ENCODE measurements at places on chromosomes 4 and X.

GRCh38 chr4:98828801-98829200 is 100.1 kb downstream of the EIF4E start:
- DNase-seq, result no peak

- DNase-seq, result no peak
Measured at GRCh38 chr4:86611757-86612156, 17.6 kb downstream of the PTPN13 start.

DNA sequence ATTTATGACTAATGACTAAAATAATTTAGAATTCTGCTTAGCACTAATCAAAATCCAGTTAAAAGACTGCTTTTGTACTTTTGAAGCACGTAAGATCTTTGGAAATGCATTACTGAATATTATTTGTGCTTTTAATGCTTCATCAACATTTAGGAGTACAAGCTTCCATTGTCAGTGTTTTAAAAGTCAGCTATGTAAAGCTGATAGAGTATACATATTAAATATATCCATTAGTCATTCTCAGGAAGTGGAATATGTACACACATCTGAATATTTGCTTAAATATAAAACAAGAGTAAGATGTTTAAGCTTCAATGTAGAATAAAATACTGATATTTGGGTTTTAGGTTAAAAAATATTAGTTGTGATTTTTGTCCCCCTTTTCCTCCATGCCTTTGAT is 54.1 kb downstream of the ANK2 start:
- DNase-seq, result no peak

- DNase-seq, result no peak
Measured at GRCh38 chr4:122689972-122690371, 42.5 kb upstream of the BBS12 start.

GRCh38 chr4:32477518-32477917 is 1757.3 kb downstream of the PCDH7 start:
- DNase-seq, result no peak

DNA sequence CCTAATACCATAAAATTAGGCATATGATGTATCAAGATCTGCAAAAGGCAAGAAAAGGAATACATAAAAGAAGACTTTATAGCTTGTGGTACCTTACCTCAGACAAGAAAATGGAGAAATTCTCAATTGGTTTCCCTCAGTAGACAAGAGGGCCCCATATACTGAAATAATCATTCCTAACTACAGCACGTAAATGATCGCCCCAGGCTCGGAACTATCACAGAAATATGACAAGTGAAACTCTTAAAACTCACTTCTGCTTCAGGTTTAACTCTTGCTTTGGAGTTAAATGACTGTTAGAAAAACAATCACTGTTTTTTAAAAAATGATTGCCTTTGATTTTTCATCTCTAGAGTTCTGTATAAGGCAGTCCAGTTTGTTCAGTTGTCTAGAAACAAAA is 38.6 kb upstream of the NAP1L5 start:
- DNase-seq, result no peak

DNA sequence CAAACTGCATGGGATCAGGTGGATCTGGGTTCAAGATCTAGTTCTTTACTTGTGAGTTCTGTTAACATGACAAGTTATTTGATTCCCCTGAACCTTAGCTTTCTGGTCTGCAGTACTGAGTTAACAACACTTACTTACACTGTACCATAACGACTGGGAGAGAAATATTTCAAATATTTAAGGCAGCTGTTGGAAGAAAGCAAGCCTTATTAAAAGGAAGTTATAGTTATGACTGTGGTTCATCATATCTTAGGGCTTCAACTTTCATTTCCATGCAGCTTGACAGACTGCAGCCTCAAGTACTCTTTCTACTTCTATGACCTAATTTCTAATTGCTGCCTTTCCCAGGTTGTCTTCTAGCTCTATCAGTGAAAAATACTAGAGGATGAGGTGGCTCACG is 40.0 kb upstream of the PDGFRA start:
- no peak for DNase-seq

GRCh38 chr4:20603671-20604313 is 96.5 kb upstream of the PACRGL start:
- DNase-seq, result no peak

DNA sequence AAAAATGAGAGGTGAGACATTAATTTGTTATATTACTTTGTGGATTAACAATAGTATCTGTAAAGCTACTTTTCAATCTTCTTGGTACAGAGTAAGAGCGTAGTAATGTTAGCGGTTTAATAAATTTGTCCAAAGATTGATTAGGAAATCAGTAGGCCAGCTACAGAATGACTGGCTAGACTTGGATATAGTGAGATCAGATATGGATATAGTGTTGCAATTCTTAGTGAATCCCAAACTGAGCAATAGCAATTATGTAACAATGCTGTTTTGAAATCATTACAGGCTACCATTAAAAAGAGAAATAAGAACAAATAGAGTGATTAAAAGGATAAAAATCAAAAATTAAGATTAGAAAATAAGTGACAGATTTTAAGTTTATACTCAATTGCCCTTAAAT is 847 bp upstream of the UGT2A2 start:
- no peak for DNase-seq

DNA sequence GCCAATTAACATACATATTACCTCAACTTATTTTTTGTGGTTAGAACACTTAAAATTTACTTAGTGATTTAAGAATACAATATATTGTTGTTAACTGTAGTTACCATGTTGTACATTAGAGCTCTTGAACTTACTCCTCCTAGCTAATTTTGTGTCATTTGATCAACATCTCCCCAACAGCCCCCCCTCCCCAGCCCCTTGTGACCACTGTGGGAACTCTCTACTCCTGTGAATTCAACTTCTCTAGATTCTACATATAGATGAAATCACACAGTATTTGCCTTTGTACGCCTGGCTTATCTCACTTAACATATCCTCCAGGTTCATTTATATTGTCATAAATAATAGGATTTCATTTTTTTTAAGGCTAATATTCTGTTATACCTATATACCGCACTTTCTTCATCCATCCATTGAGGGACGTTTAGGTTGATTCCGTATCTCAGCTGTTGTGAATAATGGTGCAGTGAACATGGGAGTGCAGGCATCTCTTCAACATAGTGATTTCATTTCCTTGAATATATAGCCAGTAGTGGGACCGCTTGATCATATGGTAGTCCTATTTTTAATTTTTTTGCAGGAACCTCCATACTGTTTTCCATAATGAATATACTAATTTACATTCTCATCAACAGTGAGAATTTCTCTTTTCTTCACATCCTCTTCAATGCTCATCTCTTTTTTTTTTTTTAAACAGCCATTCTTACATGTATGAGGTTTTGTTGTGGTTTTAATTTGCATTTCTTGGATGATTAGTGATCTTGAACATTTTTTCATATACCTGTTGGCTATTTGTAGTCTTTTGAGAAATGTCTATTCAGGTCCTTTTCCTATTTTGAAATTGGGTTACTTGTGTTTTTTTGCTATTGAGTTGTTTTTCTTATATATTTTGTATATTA is 66.8 kb downstream of the RAPGEF2 start:
- DNase-seq, result no peak

DNA sequence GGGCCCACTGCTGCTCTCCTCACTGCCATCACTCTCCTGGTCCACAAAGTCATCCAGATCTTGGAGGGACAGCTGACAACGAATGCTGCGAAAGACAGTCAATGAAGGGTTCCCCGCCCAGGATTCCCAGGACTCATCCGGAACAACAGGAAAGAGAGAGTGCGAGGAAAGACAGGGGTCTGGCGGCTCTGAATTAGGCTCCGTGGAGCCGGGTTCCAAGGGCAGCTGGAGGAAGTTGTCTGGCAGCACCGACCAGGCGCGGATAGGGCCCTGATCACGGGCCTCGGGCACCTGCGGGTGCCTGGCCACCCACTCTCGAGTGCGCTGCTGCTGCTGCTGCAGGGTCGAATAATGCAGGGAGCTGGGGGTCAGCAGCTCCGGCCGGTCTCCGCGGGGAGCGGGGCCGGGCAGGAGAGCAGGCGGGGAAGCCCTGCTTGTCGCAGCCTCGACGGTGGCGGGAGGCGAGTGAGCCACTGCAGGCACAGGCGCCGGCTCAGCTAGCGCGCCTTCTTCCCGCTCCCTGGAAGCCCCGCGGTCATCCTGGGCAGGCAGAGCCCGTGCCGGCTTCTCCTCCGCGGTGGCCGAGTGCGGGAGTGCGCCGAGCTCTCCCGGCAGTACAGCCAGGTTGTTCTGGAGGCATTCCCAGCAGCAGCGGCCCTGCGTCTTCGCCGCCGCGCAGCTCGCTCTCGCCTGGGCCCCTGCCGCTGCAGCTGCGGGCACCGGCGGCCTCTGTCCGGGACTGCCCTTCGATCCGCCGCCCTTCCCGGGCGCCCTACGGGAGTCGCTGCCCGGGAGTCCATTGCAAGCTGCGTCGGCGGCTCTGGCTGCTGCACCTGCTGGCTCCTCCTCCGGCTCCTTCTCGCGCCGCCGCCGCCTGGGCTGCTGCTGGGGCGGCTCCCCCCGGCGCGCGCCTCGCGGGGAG is 1.1 kb downstream of the SOWAHB start:
- no peak for DNase-seq

- no peak for DNase-seq
Measured at GRCh38 chrX:121160987-121161386, 113.6 kb downstream of the GLUD2 start.

GRCh38 chrX:58025979-58026378 is 115.7 kb upstream of the ZXDA start:
- peak; percentile 4 for DNase-seq

- DNase-seq, result peak; percentile 70
Measured at GRCh38 chrX:68692651-68693050, 45.2 kb downstream of the STARD8 start.

GRCh38 chr4:79563219-79563618 is 155.2 kb upstream of the GK2 start:
- no peak for DNase-seq

DNA sequence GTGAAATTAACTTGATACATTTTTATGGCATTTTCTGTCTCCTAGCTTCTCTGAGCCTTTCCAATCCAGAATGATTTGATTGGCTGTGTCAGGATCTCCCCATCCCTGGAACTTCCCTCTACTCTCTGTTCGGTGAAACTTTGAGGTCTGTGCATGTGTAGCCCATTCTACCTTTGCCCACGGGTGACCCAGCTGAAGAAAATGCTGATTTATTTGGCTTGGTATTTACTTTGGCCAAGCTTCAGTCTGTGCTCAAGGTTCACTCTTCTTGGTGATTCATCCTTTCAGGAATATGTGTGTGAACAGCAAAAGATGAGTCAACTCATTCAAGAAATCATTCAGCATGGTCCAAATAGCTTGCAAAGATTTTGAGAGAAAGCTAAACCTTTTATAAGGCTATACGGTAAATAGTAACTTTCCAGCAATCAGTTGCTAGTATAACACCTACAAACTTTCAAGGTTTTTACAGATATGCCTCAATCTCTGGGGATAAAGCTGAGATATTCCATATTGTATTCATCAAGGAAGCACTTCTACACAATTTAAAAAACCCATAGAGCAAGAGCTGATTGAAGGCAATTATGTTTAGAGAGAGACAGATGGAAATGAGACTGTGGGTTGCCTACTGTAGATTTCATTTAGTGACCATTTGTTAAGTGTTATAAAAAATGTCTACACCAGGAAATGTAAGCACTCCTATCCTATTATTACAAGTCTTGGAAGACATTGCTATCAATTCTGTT is 233.9 kb upstream of the CXXC4 start:
- peak; percentile 87 for DNase-seq
